ENCODE measurements at places on chromosomes 6 and 20.
A peak's percentile ranks its signal among the peaks of the same experiment; 100 is the strongest.

GRCh38 chr20:33622705-33623365, 39.3 kb upstream of the C20orf144 start:
- no peak for DNase-seq

GRCh38 chr6:50816947-50817645, 1.6 kb upstream of the TFAP2B start:
- no peak for DNase-seq

- no peak for DNase-seq
These were observed 17.4 kb upstream of the SDHAF4 start for GRCh38 chr6:70549327-70549726.

DNA sequence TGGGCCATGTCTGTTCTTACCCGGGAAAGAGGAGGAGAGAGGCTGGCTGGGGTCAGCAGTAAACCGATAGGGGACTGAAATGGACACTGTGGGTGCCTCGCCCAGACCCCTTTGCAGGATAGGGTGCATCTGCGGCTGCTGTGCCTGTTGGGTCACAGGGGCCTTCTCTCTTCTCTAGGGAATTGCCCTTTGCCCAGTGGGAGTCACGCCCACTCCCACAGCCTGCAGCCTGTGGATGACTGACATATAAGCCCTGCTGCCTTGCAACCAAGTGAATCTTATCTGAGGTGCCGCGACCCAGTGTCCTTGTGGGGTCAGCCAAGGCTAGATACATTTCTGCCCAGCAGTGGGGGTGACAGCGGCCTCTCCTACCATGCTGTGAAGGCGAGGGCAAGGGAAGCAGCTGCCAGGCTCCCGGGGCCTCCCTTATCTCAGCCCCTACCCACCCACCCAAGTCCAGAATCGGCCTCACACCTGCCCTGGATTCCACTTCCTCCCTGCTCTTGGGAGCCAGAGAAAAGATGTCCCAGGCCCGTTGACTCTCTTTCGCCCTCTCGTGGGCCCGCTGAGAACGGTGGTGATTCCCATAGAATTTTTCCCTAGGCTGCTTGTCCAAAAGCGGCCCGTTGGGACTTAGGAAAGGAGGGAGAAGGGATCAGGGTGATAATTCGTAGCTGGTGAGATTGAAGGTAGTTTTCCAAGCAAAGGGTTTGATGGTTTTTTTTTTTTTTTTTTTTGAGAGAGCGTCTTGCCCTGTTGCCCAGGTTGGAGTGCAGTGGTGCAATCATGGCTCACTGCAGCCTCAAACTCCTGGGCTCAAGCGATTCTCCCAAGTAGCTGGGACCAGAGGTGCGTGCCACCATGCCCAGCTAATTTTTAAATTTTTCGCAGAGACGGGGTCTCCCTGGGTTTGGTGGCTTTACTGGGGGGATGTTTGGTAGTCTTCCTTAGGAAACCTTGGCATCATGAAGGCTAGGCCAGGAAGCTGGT, 76.4 kb upstream of the RNF24 start:
- peak; percentile 5 for DNase-seq

GRCh38 chr20:49583669-49584417, 15.9 kb upstream of the PTGIS start:
- no peak for DNase-seq

GRCh38 chr6:167588920-167589614, 237.6 kb upstream of the AFDN start:
- no peak for DNase-seq

Data from activated naive CD4-positive, alpha-beta T cell (primary cell).